ENCODE measurements at places on chromosomes 3 and 15.
A peak's percentile ranks its signal among the peaks of the same experiment; 100 is the strongest.

GRCh38 chr3:178058629-178059028 is 477.6 kb upstream of the KCNMB2 start:
- DNase-seq = no peak

DNA sequence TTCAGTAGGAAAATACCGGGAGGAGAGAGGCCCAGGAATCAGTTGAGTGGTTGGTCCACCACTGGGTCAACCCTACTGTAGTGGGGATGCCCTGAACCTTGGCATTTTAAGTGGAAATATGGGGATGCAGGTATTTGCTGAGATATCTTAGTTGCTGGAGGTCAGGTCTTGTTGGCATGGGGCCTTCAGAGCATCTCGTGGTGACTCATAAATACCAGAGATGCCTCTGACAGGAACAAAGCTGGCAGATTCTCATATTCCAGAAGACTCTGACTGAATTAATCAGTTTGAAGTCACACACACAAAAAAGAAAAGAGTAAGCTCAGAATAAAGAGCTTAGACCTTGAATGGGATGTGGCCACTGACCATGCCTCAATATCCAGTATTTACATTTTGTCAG is 91.6 kb downstream of the CACNA2D3 start:
- peak; percentile 12 for DNase-seq

DNA sequence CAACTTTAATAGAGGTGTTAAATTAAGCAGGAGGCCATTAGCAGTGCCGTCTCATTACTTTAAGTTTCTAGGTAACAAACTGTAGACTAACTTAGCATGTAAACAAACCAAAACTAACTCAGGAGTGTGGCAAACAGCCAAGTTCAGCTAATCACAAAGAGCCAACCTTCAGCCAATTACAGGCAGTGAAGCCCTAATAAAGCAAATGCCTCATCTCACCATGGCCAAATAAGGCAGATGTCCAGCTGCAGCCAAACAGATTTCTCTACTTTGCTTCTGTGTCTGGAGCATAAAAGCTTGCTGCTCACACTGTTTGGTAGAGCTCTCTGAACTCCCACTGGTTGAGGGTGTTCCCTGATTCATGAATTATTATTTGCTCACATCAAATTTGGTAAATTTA is 835.4 kb upstream of the GBE1 start:
- DNase-seq = no peak

DNA sequence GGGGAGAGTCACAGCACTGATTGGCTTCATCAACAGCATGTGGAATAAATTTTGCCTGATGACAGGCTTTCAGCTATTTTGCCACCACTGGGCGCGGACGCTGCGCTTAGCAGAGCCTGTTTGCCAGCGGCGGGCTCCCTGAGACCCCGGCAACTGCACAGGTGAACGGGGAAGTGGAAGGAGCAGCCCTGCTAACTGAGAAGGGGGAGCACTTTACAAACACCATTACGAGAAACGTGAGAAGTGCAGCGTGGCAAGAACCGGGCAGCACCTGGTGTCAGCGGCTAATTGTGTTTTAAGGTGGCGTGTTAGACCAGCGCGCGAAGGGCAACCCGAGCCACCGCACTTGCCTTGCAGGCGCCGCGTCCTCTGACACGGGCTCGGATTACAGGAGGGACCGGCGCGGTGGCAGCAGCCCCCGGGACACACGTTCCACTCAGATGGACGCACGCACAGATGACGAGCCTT is 307.8 kb upstream of the ARRDC4 start:
- DNase-seq = no peak

All from PC-3 (cell line).